Central memory CD4-positive, alpha-beta T cell (primary cell): ENCODE measurements at places on chromosomes 7 and 10.

DNA sequence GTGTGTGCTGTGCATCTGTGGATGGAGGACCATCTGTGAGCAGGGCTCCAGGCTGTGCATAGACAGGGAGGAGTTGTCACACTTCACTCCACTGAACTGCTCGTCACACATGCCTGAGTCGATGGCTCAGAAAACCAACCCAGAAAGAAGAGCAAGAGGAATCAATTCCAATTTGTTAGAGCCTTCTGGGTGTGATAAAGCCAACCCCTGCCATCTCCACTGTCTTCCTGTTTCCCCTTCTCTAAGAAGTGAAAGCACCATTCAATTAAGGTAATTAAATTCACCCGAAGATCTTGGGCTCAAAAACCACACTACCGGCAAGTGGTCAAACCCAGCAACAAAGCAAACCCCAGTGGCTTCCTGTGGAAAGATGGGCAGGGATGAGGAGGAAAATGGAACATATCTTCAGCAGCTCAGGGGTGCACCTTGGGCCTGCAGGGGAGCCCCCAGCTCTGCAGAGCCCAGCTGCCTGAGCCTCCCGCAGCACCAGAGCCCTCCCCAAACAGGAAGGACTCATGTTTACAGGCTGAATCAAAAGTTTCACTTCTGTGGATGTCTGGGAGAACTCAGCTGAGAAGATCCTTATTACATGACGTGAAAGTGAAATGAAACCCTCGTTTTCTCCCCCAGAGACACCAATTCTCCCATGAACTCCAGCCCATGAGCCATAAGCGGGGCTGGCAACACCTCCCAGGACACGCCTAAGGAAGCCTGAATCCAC is 10.9 kb downstream of the C10orf71 start:
- no peak for DNase-seq

DNA sequence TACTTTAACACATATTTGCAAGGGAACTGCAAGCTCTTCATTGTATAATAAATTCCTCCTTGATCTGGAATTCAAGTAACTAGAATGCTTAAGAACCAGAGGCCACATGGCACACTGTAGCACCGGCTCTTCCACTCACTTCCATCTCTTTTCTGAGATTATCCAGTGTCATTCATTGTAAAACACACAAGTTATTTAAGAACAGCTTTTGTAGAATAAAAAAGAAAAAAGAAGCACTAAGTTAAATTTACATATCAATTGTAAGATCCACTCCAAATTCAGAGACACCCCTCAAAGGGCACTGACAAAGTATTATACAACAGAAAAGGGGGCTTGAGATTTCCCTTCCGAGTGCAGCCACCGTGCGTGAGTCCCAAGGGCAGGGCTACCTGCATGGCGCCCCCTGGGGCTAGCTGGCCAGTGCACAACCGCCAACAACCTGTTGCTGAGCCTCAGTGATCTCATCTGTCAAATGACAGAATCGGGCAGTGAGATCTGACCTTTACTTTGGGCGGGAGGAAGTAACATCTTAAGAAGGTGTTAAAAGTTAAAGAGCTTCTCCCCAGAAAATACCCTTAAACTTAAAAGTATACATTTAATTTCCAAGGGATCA is 12.5 kb downstream of the GLI3 start:
- no peak for DNase-seq

GRCh38 chr7:47521011-47521795 is 60.7 kb downstream of the TNS3 start:
- no peak for DNase-seq

GRCh38 chr10:132607961-132608495 is 70.4 kb downstream of the INPP5A start:
- DNase-seq = no peak

- no peak for DNase-seq
Measured at GRCh38 chr10:132459301-132460003, 62.5 kb downstream of the PWWP2B start.

GRCh38 chr7:137591421-137591837 is 247.9 kb upstream of the PTN start:
- no peak for DNase-seq

DNA sequence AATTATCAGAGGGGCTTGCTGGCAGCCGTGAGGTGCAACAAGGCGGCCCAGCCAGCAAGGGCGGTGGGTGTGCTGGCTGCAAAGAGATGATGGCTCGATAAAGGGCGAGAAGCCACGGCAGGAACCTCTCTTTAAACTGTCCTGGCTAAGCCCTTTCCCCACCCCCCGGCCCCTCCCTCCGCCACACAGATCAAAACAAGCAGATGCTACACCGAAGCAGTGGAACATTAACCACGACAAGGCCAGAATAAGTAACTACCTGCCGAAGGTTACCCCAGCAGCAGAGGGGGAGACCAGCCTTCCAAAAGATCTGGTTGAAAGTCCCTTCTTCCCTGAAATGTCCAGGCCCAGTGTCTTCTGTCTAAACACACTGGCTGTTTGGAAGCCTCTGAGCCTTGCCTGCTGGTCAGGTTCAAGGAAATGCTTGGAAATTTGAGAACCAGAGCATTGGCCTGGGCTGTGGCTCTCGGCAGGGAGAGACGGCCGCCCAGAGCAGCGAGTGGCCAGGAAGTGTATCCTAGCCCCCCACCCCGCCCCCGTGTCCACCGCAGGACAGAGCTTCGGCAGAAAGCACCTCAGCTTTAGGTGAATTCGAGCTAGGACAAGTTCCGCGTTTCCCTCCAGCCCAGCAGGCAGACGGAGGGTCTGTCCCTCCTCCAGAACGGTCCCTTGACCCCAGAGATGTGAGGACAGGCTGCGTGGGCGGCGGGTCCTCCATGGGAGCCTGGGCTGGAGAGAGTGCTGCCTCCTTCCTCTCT is 2.1 kb downstream of the FAM20C start:
- DNase-seq = no peak

DNA sequence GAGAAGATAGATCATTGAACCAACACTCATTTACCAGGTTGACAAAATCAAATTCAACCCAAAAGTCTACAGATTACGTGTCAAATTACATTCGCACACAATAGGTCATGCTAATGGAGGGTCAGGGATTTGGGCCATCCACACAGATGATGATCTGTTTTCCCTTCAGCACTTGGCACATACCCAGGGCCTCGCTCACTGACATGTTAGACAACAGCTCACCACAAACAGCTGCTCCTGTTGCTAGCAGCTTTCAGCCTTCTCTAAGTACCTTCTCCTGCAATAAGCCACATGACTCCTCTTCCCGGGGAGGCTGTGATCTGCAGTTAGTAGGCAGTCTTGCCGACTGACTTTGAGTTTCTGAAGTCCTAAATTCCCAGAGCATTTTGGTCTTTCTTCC is 18.4 kb downstream of the NKX2-3 start:
- no peak for DNase-seq

- no peak for DNase-seq
Measured at GRCh38 chr10:2401459-2401858, 664.1 kb upstream of the ADARB2 start.

DNA sequence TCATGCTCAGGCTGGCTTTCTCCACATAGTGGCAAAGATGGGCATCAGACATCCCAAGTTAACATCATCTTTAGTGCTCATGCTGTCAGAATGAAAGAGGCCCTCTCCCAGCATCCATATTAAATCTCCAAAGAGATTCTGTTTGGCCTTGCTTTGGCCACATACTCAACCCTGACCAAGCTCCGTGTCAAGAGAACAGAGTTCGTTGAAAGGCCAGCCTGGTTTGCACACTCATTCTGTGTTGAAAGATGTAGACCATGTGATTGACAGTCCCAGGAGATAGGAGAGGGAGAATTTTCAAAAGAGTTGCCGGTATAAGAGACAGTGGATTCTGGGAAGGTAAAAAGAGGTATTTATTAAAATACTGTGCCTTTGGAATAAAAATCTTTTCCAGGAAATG is 19.7 kb downstream of the MET start:
- no peak for DNase-seq

- DNase-seq = no peak
Measured at GRCh38 chr10:130834170-130834569, 477.4 kb downstream of the TCERG1L start.
